NCI-H82 (cell line): ENCODE measurements at places on chromosomes 16 and 17.

GRCh38 chr17:68910789-68911431, 44.3 kb downstream of the ABCA8 start:
- no peak for DNase-seq

DNA sequence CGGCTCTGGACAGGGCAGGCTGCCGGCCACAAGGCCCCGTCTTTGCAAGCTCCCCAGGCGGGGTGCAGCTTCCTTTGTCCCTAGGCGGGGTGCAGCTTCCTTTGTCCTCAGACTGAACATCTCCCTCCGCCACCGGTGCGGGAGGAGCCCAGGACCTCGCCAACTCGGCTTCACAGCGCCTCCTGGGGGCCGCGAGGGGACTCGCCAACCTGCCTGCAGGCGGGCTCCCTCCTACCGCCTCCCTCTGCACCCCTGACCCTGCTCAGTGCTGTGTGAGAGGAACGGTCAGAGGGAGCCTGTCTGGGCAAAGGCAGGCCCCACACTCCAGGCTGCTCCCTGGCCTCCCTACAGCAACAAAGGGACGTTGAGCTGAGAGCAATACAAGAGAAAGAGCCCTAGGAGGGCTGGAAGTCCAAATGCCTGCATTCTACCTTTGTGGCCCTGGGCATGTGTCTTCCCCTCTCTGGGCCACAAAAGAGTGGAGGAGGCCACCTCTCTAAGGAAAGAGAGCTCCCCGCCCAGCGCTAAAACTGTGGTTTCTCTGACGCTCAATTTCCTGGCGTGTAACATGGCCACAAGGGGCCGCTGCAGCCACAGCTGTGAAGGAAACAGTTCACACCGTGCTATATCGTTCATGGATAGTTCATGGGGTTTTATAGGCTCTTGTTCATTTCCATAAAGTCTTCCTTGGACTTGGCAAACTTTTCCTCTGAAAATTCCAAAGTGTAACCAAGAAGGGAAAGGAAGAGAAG, 20.9 kb upstream of the KRT19 start:
- DNase-seq: peak; percentile 80

GRCh38 chr16:55475919-55476318, 3.1 kb upstream of the MMP2 start:
- DNase-seq: no peak

GRCh38 chr16:10827691-10828341, 9.2 kb upstream of the TVP23A start:
- no peak for DNase-seq

- DNase-seq: no peak
Observed at GRCh38 chr17:50469208-50469605, 527 bp upstream of the CHAD start.

GRCh38 chr16:23837553-23838308, 1.9 kb downstream of the PRKCB start:
- DNase-seq: no peak

GRCh38 chr17:36017799-36018198, at the start of gene CCL23:
CCL23 (minus strand) TSS chr17:36017972; CDS start chr17:36017897, 75 bp downstream.
- DNase-seq: no peak

DNA sequence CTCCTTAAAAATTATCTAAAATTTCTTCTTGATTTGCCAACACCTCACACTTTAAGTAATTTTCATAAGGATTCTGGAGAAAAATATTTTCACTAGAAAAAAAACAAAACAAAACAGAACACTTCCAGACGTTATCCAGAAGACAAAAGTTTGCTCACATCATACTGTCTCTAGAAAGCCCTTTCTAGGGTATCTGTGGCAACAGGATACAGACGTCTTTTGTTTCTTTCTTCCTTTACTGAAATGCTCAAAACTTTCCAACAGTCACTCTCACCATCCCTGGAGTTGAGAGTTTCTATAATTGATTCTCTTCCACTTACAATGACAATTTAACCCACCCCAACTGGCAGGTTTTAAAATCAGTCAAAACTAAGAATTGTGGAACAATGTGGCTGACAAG, 2.6 kb downstream of the ZC3H7A start:
- no peak for DNase-seq

- no peak for DNase-seq
Observed at GRCh38 chr16:72388007-72388406, 216.1 kb upstream of the PMFBP1 start.

- DNase-seq: peak; percentile 6
Observed at GRCh38 chr17:82823004-82823403, 16.8 kb downstream of the ZNF750 start.

GRCh38 chr16:4663777-4664465, 29.4 kb upstream of the NUDT16L1 start:
- DNase-seq: no peak

GRCh38 chr16:55710466-55710865, 54.7 kb downstream of the SLC6A2 start:
- no peak for DNase-seq

DNA sequence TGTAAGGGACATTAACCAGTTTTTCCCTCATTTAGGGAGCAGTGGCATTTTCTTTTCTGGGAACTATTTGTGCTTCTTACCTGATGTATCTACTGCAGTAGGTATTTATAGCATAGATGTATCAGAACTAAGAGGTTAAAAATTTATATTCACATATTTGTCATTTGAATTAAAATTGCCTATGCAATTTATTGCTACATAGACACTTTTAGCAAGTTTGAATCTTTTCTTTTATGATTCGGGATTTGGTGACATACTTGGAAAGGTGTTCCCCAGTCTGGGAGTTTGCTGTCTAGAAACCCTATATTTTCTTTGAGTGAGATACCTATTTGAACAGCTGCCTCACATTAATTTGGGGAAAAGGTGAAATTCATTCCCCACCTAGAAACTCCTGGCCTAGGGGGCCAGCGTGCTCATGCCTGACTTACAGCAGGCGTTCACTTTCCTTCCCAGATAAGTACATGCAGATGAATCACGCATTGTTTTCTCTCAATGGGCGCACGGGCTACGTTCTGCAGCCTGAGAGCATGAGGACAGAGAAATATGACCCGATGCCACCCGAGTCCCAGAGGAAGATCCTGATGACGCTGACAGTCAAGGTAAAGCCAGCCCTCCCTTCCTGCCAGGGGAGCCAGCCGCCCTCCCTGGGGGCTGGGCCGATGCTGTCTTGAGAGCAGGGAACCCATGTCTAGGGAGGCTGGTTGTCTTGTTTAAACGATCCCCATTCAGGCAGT, 73.8 kb downstream of the SDR42E1 start:
- DNase-seq: no peak

DNA sequence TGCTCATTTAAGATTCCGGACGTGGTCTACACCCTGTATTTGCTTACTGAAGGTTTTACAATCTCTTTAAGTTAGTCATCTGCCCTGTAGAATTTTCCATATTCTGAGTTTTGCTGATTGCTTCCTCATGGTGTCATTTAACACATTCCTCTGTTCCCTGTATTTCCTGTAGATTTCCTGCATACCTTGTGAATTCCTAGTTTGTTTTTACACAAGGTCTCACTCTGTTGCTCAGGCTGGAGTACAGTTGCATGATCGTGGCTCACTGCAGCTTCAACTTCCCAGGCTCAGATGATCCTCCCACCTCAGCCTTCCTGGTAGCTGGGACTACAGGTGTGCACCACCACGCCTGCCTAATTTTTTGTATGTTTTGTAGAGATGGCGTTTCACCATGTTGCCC, 66.8 kb downstream of the CMIP start:
- no peak for DNase-seq

- DNase-seq: peak; percentile 90
Observed at GRCh38 chr17:16991349-16992009, 19.6 kb upstream of the TNFRSF13B start.

DNA sequence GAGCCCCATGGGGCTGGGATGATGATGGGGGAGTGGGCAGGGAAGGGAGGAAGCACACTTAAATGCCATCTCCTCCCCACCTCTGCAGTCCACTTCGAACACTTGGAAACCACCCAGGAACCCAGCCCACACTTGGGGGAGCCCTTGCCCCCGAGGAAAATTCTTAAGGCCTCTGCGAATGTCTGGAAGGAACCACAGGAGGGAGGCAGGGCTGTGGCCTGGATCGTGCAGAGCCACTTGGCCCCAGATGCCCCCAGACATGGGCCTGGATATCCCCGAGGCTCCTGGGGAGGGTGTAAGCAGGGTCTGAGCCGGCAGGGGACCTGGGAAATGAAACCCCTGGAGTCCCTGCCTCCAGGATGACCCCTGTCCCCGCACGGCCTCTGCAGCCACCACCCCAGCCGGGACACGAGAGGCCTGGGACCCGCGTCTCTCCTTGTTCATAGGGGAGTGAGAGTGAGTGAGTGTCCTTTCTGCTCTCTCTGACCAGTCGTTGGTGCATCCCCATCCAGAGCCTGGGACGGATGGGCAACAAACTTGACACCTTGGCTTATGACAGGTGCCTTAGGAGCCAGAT, 11.8 kb upstream of the MTSS2 start:
- DNase-seq: no peak

DNA sequence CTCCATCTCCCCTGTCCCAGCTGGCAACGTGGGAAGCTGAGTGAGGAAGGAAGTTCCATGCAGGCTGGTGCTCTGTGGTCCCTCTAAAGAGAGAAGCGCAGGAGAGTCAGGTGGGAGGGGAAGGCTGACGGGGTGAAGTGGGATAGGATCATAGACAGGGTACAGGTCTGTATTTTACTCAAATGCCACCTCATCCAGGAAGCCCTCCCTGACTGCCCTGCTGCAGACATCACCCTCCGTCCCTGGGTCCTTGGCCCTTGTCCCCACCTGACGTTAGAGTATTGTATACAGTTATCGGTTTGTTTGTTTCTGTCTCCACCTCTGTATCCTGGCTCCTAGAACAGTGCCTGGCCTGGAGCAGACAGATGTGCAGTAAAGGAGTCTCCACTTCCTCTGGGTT, 11.7 kb downstream of the CANT1 start:
- no peak for DNase-seq

DNA sequence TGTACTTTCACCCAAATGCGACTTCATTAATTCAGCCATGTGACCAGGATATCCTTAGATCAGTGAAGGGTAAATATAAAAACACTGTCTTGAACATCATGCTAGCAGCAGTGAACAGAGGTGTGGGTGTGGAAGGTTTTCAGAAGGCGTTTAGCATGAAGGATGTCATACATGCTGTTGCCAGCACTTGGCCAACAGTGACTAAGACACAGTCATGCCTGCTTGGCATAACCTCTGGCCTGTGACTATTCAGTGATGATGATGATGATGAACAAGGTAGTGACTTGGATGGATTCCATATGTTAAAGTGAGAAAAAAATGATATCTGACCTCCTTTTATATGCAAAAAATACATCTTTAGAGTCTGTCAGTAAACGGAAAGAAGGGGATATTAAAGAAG, 97.9 kb downstream of the MAP2K4 start:
- DNase-seq: no peak

- no peak for DNase-seq
Observed at GRCh38 chr17:68600067-68600930, 868 bp downstream of the FAM20A start.

- peak; percentile 83 for DNase-seq
Observed at GRCh38 chr17:43702637-43703036, 40.9 kb upstream of the MEOX1 start.
